Fibroblast of skin of right quadriceps (primary cell): ENCODE measurements at places on chromosomes 7 and 10.

DNA sequence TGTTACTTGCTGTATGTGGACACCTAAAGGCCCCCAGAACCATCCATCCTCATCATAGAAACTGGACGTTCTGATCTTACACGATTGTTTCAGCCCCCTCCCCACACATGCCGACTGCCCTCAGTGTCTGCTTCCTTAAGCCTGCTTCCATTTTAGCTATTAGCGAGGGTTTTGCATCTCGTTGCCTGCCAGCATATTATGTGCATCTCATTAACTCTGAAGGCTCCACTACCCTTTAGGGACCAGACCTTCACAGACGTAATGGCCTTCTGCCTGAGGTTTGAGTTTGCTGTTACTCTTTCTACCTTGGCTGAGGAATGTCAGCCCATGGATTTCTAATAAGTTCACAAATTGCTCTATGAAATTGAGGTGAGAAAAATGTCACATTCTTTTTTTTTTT lies 53.9 kb upstream of the LRGUK start:
- no peak for DNase-seq

DNA sequence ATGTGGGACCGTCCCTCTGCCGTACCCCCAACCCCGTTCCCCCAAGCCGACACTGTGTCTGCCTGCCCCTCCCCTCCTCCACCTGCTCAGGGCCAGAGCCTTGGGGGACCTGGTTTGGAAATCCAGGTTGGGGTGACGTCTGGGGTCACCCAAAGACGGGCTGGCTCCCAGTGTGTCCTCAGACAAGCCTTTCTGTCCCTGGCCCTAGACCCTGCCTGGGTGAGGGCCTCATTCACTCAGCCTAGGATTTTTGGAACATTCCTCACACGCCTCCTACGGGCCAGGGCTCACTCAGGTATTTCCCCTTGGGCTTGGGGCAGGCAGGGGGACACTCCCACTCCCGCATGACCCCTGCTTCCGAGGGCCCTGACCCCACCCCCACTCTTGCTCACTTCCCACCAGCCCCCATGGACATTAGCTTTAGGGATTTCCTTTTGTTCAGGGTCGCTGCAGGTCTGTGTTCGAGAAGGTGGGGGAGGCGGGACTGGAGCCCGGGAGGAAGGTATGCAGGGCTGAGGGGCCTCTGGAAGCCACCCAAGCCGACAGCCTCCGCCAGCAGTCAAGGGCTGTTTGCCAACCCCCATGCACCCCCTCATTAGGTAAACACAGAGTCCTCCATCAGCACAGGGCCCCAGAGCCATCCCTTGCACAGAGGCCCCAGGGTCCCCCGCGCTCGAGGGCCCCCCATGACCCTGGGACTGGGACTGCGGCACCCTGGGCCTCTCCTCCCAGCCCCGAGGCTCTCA lies 35.1 kb downstream of the PDGFA start:
- no peak for DNase-seq

DNA sequence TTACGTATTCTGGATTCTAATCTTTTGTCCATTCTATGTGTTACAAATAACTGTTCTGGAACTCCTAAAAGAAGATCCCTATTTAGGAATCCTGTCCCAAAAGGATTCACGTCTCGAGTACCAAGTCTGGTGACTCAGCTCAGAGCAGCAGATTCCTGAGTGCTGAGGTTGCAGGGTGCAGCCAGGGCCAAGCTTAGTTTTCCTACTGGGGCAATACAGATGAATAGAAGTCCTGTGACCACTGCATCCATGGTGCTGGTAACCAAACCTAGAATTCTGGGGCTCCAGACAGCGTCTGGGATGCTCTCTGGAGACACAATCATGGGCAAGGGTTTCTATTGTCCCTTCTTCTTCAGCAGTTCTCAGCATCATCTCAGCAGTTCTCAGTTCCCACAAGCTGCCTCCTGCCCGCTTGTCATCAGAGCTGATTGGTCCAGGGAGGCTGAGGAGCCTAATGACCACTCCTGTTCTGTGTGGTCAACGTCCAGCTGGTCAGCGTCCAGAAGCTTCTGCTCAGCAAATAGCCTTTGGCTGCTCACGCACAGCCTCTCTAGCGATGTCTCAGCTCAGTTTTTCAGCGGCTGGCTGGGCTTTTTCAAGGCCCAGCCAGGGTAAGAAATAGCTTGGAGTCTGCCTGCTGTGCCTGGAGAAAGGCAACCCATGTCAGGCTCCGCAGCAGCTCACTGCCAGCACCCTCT lies 50.4 kb upstream of the C7orf33 start:
- DNase-seq = peak; percentile 67

DNA sequence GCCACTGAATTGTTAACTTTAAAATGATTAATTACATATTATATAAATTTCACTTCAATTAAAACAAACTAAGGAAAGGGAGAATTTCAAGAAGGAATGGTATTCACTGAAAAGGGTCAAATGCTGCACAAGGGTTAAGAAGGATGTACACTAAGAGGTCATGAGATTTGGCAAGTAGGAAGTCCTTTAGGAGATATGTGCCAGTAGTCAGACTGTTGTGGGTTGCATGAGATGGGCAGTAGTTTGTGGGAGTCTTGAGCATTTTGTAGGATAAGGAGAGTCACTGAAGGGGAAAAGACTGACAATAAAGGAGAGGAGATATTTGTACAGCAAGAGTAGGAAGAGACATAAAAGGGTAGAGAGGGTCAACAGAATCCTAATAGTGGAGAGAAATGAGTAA lies 12.4 kb upstream of the PTPN12 start:
- no peak for DNase-seq

GRCh38 chr7:94300176-94300835 lies 94.4 kb upstream of the COL1A2 start:
- no peak for DNase-seq

GRCh38 chr10:12724807-12725579 lies 276.5 kb downstream of the CCDC3 start:
- DNase-seq = no peak

DNA sequence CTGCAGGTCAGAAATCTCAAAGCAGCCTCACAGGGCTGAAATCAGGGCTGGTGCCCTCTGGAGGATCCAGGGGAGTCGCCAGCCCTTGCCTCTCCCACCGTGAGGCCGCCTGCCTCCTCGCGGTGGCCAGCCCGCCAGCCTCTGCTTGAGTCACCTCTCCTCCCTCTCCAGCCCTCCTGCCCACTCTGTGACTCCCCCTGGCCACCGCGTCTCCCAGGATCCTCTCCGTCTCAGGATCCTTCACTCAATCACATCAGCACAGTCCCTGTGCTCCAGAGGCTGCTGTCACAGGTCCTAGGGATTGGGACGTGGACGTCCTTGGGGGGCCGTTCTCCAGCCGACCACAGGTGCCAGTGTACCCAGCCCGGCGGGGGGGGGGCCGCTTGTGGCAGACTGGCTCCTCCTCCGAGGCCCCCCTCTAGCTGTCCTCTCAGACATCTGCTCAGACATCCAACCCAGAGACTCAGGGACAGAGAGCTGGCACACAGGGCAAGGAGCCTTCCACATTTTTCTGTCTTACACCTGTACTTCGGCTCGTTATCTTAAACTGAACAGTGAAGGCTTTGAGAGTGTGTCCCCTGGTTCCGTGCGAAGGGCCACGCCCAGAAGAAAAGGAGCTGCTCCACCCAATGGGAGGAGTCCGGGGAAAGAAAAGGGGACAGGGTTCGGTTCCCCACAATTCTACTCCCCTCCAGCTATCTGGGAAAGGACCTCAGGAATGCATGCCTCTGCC lies 9.4 kb upstream of the PPP2R2D start:
- no peak for DNase-seq

- DNase-seq = peak; percentile 40
Observed at GRCh38 chr10:50416181-50416824, 165.0 kb upstream of the ASAH2 start.

DNA sequence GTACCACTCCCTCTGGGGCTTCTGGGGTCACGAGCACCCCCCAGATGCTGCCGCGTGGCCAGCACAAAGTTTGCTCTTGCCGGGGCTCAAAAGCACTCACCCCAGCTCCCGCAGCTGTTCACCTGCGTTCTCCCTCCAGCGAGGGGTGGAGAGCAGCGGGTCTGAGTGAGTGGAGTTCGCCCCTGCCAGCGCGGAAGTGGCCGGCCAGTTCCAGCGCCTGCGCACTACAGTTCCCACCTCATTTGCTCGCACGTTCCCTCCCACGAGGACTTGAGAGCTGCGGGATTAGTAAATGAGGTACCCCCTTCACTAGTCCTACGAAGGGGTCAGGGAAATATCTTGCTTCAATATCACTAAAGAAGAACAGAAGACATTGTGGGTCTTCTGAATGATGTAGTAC lies 24.3 kb upstream of the LRRC72 start:
- DNase-seq = no peak

DNA sequence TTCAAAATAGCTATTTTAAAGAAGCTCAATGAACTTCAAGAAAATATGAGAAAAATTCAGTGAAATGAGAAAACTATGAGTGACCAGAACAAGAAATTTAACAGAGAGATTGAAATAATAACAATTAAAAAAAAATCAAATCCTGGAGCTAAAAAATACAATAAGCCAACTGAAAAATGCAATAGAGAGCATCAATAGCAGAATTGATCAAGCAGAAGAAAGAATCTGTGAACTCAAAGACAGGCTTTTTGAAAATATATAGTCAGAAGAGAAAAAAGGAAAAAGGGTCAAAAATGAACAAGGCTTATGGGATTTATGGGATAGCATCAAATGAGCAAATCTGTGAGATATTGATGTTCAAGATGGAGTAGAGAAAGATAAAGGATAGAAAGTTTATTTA lies 133.0 kb downstream of the OTUD1 start:
- DNase-seq = no peak

DNA sequence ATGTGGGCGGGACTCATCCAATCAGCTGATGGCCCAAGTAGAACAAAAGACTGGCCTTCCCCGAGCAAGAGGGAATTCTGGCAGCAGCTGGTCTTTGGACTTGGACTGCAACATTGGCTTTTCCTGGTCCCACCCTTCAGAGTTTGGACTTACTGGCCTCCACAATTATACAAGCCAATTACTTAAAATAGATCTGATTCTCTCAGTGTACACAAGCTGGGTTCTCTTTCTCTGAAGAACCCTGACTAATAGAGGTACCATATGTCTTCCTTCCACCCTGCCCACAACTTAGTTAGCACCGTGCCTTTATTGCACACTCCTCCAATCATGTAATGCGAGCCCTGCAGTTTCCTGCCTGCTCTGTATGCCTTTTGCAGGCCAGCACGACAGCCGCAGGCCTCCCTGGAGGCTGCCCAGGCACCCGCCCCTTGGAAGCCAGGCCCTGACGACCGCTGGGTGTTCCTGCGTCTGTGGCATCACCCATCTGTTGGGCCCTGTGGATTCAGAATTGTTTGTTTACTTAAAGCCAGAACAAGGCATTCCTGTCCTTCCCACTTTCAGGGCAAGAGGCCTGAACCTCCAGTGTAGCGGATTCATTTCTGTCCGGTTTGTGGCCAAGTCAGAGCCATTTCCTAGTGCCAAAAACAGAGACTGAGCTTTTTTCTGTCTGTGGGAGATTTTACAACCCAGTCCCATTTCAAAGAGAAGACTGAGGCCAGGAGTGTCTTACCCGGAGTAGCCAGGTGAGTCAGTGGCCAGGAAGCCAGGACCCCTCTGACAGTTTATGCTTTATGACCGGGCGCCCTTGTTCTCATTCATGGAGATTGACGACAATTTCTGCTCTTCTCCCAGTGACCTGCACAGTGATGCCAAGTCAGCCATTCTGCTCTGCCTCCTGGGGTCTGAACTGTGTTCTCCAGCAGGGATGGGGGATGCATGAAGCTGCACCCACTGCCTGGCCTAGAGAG lies 968 bp upstream of the INMT start:
- DNase-seq = peak; percentile 73

DNA sequence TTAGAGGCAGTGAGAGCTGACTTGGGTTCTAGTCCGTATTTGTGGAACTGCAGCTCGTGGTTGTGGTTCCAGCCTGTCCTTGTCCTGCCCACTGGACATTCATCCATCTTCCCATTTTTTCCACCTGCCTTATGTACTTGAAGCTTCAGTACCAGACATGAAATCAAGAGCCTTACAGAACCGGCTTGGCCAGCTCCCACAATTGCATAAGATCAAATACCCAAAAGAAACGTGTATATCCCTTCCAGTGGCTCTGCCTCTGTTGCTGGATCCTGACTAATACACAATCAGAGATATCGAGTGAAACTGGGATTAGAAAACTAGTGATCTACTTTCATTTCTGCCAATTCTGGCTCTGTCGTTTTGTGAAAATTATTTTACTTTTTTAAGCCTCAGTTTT lies 23.8 kb upstream of the LIPA start:
- DNase-seq = no peak

- peak; percentile 93 for DNase-seq
Observed at GRCh38 chr10:74333174-74333573, 182.2 kb downstream of the ADK start.

DNA sequence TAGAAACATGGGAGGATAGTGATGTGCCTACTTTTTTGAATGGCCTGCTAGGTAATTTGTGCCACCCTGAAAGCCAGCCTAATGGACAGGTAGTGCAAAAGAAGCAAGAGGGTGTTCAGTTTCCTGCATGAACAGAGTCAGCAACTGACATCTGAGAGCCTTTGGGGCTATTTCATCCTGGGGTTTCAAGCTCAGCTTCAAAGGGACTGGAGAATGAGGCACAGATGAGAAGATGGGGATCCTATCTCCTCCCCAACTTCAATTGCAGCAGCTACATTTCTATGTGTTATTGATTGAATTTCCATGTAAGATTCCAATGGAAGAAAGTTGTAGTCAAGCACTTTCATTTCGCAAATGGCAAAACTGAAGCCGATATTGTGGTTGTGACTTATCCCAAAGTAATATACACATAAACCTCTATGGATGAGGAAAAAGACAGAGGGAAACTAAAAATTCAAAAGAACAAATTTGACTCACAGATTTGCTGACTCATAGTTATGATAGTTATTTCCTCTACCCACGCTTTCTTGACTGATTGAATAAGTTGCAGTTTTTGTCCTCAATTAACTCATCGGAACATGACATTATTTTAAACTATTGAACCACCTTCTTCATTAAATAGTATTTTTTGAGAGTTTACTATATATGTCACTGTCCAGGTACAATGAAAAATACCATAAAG lies 42.6 kb upstream of the NRP1 start:
- DNase-seq = peak; percentile 86

DNA sequence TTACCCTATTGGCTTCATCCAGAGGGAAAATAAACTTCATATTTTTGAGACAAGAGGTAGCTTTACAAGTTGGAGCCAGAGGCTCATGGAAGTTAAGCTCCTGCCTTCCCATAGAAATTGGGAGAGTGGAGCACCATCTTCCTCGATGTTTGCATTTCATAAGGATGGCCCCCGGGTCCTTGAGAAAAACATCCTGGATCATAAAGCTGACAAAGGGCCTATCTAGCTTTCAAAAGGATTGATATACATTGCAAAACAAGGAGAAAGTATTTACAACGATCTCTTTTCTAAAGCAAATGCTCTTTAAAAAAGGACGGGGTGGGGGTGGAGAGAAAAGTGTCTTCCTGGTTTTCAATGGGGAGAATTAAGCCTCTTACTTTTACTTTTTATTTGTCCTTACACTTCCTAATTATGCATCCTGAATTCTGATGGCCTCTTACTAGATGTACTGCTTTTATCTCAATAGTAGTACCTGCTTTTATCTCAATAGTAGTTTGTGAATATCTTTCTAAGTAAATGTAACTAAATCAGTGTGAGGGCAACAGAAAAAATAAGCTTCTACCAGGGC lies 65.6 kb downstream of the PTPRZ1 start:
- no peak for DNase-seq

- DNase-seq = no peak
Observed at GRCh38 chr10:103630156-103630555, 136.7 kb downstream of the NEURL1 start.

GRCh38 chr10:111297351-111297848 lies 220.6 kb downstream of the ADRA2A start:
- peak; percentile 25 for DNase-seq

- DNase-seq = no peak
Observed at GRCh38 chr10:80485946-80486764, 32.0 kb downstream of the TSPAN14 start.

GRCh38 chr10:102344067-102344466 lies 51.4 kb upstream of the NFKB2 start:
- DNase-seq = no peak
